Renal cortical epithelial cell (primary cell): ENCODE measurements at places on chromosomes 3 and 15. TPM values are rescaled to one million over a fixed set of nuclear protein-coding genes. Genes with fewer than 3 reads are reported as not detected.

DNA sequence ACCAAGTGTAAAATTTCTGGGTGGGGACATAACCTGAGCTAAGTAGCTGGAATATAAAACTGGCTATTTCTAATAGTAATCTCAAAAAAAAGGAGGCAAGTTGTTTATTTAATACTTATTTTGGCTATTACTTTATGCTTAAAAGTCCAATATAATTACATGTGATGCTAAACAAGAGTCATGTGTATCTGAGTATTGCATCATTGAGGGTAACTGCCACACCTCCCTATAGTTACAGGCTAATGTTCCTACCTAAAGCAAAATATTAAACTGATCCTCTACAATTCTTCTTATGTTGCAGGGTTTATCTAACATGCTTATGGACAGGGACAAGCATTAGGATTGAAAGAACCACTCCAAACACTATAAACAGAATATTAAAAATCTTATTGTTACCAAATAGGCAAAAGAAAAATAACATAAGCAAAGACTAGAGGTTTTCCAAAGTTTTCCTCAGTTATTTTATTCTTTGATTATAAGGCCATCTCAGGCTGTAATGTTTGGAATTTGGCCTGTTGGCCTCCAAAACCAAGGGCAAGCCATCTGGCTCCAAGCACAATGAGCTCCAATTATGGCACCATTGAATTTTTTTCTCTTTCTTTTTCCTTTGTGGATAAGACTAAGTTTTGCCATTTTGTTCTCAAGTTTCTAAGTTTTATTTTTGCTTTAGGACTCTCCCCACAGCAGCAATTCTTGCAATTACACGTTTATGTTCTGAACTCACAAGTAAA is 75.8 kb upstream of the ABI3BP start:
- no peak for DNase-seq

DNA sequence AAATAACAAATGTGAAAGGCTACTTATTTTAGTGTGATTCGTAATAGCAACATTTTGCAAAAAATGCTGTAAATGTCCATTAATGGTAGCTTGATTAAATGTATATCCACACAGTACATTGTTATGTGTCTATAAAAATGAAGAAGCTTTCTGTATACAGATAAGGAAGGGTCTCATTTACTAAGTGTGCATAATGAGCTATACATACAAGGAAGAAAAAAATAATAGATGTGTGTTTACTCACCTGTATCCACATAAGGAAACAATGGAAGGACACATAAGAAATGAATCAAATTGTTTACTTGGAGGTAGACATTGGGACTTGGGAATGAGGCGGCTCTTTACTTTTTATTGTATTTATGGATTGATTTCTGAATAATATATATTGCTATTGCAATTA is 34.9 kb downstream of the MED12L start:
- DNase-seq: no peak

DNA sequence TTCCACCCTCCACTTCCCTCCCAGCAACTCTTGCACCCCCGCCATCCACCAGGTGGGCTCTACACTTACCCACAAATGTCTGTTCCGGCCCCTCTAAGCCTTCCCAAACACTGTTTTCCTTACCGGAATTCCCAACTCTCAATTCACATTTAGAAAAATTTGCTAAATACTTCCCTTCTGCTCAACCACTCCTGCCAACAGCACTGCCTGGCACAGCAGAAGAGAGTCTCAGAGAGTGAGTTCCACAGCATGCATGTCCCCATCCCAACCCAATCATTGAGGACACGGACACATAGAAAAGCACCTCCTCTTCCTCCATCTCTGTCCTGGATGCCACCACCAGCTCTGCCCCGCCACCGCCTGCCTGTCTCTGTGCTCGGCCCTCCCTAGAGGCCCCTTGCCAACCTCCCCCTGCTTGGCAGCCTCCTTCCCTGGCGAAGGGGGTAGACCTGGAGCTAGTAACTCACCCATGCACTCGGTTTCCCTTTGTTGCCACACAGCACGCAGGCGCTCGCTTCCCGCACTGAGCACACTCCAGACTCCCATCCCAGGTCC is 66.2 kb upstream of the SLC6A1 start:
- DNase-seq: no peak

DNA sequence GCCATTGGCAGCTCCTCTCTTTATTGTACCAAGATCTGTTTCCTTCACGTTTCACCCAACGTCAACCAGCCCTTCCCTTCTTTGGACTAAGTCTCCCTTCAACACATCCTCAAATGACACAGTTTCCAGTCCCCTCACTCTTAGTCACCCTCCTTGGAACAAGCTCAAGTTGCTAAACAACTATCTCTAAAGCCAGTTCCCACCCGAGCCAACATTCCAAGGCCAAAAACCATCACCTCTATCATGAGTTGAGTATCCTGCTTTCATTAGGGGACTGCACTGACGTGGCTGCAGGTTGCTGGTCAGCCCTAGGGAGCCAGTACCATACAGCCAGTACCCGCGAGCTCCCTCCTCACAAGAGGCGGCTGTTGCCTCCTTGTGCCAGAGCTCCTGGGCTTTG is 73.8 kb downstream of the LIPC start:
- DNase-seq: no peak

GRCh38 chr3:124576565-124577493 is 153.4 kb upstream of the UMPS start:
- DNase-seq: no peak

The IMPG2 gene
- 0.35 TPM in 2 replicates for total RNA-seq

DNA sequence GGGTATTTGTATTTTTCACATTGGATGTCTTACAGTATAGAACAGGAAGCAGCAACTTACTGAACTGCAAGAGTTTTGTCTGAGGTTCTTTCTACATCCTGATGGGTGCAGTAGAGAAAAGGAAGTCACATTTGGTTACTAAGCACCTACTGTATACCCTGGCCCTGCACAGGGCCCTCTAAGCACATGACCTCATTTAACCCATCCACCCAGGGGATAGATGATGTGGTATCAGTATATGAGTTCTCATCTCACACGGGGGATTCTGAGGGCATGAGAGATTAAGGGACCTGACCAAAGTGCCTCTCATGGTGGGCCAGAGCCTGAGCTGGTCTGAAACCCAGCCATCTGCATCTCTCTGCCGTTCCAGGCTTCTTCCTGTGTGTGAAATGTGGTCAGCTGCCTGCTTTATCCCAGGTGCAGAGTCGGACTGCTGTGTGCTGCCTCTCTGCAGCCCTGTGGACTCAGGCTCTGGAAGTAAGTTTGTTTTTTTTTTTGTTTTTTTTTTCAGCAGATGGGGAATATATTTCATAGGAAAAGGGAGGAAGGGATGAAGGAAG is 17.9 kb downstream of the SLC6A11 start:
- DNase-seq: no peak

The TMCO5A gene
- total RNA-seq: not detected in 2 replicates

DNA sequence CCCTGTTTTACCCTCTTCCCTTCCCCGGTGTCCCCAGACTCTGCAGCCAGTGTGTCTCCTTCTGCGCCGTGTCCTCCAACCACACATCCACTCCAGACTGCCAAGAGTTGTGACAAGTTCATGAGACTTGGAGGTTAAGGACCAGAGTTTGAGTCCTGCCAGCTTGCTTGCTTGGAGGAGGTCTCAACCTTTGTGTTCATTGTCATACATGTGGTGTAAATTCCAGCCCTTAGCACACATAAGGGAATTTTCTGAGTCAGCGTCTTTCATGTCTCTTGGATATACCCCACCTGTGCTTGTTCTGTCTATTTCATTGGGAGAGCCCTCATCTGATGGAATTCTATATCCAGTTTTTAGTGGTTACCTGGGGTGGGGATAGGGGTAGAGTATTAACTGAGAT is 13.3 kb downstream of the CORO2B start:
- DNase-seq: no peak

GRCh38 chr15:77865106-77865610 is 212.4 kb downstream of the TBC1D2B start:
- DNase-seq: no peak

- peak; percentile 28 for DNase-seq
Measured at GRCh38 chr3:165641569-165642310, 195.5 kb downstream of the BCHE start.

- no peak for DNase-seq
Measured at GRCh38 chr3:12574131-12574530, 17.2 kb downstream of the MKRN2 start.

DNA sequence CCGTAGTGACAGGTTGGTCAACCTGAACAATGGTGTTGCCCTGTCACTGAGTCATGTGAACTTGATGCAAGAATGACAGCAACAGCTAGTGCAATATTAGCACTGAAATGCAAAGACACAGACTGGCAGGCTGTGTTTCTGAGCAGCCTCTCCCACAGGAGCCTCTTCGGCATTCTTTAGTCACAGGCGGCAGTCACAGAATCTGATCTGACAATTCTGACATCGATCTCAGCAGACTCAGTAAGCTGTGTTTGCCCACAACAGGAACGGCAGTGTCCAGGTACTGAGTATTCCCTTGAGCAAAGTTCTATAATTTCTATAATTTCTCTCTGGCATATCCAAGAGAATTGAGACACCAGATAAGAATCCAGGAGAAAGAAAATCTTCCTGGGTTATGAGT is 776.8 kb downstream of the GRM7 start:
- DNase-seq: no peak

DNA sequence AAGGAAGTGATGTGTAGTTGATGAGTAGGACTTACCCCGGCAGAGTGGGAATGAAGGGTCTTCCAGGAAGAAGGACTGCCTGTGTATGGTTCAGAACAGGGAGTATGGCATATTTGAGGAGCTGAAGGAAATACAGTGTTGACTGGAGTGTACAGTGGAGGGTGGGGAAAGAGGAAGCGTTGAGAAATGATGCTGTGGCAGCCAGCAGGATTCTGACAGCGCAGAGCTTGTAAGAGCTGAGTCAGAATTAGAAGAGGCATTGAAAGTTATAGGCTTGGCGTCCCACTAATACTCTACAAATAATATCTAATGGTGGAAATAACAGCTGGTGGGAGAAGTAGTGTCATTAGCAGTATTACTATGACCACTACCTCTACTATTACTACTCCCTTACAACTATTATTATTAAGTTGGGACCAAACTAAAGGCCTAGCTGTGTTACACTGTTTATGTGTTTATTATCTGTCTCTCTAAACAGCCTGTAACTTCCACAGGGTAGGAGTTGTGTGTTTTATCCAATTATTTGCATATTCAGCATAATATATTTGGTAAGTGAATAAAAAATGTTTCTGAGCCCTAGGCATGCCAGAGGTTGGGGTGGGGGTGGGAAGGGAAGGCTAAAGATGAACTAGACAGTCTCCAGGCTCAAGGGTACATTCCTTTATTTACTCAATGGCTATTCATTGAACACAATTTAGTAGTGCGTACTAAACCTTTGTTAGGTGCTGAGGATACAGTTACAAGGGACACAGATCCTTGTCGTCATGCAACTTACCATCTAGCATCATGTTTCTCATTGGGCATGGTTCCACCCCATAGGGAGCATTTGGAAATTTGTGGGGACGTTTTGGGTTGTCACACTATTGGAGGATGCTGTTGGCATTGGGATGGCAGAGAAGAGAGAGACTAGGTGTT is 428.8 kb upstream of the ONECUT1 start:
- DNase-seq: no peak

GRCh38 chr15:70171256-70171886 is 73.7 kb upstream of the TLE3 start:
- DNase-seq: no peak

DNA sequence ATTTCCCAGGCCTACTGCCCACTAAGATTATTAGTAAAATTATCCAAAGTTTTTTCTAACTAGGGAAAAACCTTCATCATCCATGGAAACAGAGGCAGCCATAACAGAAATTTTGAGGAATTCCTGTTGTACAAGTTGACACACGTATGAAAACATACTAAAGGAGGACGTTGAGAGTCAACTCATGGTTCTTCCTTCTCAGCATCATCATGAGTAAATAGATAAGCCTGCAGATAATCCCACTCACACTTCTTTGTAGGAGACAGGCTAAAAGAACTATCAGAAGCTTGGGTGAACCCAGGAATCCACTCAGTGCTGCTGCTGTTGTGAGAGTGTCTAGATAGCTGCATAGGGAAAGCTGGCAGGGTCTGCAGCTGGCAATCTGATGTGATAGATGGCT is 694.8 kb upstream of the NR2F2 start:
- DNase-seq: no peak

The SERINC4 gene
- 0.05 TPM in 1 of 2 replicates, not detected in the other for total RNA-seq

GRCh38 chr3:115071601-115072000 is 75.5 kb downstream of the ZBTB20 start:
- DNase-seq: peak; percentile 57

DNA sequence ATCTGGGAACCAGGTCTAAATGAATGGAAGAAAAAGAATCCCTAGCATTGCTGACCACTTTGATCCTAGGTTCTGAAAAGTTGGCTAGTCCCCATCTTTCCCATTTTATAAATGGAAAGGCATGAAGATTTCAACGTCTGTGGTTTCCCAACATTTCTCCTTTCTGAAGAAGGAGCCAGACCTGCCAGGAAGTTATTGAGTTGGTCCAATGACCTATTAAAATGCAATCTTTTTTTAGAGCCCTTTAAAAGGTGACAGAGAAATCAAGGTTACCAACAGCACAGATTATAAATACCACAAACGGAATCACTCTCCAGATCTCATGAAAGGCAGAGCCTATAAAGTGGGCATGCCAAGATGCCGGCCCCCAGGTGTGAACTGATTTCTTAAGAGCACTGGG is 505.6 kb upstream of the THBS1 start:
- peak; percentile 36 for DNase-seq

The MUC20 gene
- total RNA-seq: 1.1 and 4.7 TPM in 2 replicates

DNA sequence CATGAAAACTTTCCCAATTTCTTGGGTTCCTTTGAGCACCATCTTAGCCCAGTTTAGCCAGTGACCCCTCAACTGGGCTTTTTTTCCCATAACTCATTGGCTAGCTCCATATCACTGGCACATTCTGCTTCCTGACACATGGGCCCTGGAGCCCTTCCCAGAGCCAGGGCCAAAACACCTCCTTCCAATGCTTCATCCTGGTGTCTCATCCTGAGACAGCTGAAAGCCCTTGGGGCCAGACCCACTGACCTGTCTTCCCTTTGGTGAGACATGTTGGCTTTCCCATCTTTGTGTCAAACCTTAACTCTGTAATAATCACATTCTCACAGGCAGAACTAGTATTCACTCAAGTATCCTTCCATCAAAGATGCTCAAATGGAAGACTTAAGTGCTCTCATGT is 82.6 kb upstream of the SMAD3 start:
- no peak for DNase-seq

GRCh38 chr3:11569156-11569741 is 74.5 kb downstream of the VGLL4 start:
- DNase-seq: no peak

The CNTN4 gene
- total RNA-seq: 0.15 and 1.0 TPM in 2 replicates

The CPN2 gene
- total RNA-seq: 0.05 TPM in 1 of 2 replicates, not detected in the other

DNA sequence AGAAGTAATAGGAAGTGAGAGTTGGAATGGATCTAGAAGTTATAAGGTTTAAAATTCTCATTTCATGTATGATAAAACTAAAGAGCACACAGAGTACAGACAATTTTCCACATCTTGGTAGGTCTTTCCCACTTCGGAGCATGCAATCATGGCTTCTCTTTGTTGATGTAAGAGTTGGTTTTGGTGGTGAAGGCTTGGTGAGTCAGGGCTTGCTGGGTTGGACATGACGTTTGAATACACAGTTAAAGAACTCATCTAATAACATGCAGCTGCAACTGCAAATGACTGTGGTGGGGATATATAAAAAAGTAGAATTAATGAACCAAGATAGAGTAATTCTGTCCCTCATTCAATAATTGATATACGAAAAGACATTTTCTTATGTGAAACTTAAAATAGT is 39.5 kb upstream of the GRM7 start:
- DNase-seq: no peak

- peak; percentile 26 for DNase-seq
Measured at GRCh38 chr3:94028093-94028837, at the start of gene STX19. Gene STX19, minus strand, starts transcription at chr3:94028597. Its CDS starts 13,328 bp downstream, at chr3:94015269.
